D341Med (cell line): ENCODE measurements at places on chromosomes 3 and 15.

DNA sequence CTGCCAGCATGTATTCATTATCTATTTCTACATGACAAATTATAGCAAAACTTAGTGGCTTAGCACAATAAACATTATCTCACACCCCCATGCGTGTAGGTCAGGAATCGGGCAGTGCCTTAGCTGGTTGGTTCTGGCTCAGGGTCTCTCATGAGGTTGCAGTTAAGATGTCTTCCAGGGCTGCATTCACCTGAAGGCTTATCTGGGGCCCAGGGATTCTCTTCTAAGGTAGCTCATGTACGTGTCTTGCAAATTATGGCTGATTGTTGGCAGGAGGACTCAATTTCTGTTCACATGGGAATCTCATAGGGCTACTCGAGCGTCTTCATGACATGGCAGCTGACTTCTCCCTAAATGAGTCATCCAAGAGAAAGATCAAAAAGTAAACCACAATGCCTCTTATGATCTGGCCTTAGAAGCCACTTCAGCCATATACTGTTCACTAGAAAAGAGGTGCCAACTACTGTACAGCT, 42.9 kb upstream of the TSC22D2 start:
- DNase-seq, result no peak

DNA sequence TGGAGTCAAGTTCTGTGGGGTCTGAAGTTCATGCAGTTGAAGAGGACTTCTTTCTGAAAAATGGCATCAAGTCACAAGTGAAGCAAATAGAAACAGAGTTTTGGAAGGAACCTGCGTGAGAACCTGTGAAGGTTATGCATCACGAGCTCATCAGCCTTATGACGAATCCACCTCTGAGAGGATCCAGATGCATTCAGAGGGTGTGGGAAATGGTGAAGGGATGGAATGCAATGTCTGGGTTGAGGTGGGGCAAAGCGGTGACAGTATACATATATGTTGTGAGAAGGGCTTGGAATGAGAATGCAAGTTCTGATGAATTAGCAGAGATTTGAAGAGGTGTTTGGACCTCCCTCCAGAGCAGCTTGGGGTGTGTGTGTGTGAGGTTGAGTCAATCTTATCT, 382.1 kb upstream of the TBL1XR1 start:
- no peak for DNase-seq

- no peak for DNase-seq
Measured at GRCh38 chr3:56154297-56154696, 314.0 kb downstream of the ERC2 start.

DNA sequence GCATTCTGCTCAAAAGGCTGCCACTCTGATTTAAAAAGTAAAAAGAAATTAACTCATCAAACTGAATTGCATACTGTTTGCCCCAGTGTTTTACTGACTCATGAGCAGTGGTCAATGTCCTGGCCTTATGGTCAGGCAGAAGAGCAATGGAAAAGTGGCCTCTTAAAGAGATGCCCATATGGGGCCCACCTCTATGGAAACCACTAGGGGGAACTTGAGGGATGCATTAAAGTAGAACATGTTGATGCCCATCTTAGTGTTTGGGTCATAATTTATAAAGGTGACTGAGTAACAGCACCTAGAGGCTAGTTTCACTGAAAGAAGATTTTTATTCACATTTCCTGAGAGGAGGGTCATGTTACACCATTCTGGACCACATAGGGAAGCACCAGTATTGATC, 66.5 kb upstream of the RNU6-1 start:
- no peak for DNase-seq

GRCh38 chr15:33191591-33191990, 2.9 kb downstream of the FMN1 start:
- DNase-seq, result no peak

DNA sequence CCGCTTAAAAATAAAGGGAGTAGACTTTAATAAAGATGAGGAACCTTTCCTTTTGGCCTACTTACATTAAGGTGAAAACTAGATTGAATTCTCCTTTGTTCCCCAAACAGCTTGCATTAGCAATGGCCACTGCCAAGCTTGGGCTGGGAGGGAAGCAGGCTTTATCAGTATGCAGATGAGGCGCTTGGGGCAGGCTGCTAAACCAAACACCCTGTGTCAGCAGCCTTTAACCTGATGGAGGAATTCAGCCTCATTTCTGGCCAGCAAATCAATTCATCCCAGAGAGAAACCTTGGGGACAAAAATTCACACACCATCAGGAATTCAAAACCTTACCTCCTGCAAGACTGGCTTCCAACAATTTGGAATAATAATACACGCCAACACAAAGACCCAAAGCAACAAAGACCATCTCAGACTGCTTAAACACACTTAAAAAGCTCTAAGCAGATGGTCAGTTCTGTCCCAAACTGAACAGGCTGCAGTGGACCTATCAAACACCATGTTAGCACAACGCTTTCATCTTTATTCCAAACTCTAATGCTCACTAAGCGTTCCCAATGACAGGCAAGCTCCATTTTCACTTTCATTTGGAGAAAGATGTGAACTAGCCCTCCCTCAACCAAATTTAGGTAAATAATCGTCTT, 255.1 kb upstream of the CMC1 start:
- no peak for DNase-seq

- no peak for DNase-seq
Measured at GRCh38 chr3:139204728-139205127, 139.1 kb upstream of the MRPS22 start.

GRCh38 chr3:11154036-11154952, at the start of gene HRH1:
Gene HRH1, plus strand, starts transcription at chr3:11154493. Its CDS starts 104,545 bp downstream, at chr3:11259038.
- DNase-seq, result peak; percentile 59

GRCh38 chr3:57689367-57690053, 3.4 kb downstream of the DENND6A start:
- DNase-seq, result no peak

GRCh38 chr3:156389449-156389950, 165.4 kb downstream of the SSR3 start:
- DNase-seq, result no peak

DNA sequence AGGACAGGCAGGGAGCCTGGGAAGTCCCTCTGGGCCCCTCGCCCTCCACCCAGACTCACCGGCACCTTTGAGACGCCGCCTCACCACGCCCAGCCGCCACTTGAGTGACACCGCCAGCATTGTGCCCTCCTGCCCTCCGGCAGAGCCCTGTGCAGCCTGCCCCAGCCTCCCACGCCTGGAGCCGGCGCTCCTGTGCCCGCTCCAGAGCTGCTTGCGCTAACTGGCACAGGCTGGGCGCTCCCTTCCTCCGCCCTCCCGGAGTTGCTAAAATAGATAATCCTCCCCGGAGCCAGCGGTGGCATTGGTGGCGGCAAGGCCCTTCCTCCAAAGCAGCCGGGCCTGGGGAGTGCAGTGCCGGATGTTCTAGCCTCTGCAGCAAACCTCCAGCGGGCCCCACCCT, 15.7 kb upstream of the GRIP2 start:
- peak; percentile 56 for DNase-seq

- no peak for DNase-seq
Measured at GRCh38 chr3:85487375-85487774, 528.6 kb downstream of the CADM2 start.

- DNase-seq, result no peak
Measured at GRCh38 chr3:14253022-14253706, 74.5 kb downstream of the LSM3 start.

DNA sequence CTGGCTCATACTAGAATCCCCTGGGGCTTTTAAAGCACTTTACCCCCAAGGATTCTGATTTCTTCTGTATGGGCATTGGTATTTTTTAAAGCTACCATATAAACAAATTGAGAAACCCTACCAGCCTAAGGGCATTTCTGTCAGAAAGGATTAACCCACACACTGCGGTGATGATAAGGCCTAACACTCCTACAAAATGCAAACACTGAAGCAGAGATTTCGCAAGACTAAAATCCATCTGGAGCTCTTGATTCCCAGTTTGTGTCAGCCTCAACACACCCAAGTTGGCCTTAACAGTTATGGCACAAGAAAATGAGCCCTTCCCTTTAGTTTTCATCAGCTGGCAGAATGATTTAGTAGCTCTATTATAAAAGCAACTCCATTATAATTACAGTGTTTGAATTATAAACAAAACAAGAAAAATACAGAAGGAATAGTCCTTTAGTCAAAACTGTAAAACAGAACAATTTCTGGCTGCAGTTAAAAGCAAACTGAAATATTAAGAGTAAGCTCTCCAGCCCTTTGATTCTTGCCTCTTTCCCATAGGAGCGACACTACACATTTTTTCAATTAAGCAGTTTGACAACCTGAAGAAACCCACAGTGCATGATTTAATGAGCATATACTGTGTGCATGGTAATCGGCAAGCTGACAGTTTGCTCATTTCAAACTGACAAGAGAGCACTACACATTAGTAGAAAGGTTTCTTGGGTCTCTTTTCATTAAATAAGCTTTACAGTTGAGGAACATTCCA, 441.2 kb downstream of the FHIT start:
- no peak for DNase-seq

GRCh38 chr3:178987745-178988144, 83.9 kb downstream of the ZMAT3 start:
- no peak for DNase-seq

- no peak for DNase-seq
Measured at GRCh38 chr3:123396171-123397049, 52.5 kb downstream of the ADCY5 start.

DNA sequence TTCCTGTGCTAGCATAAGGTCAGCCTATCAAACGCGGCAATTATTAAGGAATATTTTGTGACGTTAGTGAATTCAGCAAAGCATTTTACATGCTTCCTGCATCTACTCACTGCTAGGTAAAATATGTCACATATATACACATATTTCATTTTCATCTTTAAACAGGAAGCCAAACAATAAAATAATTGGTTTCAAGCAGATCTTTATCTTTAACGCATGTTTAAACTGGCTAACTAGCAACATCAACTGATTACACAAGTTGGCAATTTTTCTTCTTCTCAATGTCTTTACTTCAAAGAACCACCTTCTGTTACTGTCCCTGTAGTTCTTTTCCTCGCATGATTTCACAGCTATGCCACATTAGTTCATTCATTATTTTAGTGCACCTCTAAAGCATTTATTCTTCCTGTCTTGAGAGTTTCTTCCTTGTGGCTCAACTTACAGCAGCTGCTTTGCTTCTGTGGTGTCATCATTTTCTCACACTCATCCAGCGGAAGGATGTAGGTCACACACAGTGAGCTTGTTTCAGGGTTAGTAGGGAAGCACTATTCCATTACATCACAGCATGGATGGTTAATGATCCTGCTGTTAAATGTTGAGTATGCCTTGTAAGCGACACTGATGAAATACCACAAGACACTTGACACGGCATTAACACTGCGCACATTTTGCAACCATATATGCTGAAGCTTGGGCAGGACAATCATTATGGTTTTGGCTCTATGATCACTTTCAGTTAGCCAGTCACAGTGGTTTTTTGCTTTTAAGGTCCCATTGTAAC, 2.3 kb upstream of the BCHE start:
- DNase-seq, result no peak

GRCh38 chr15:97691799-97692198, 268.7 kb upstream of the ARRDC4 start:
- DNase-seq, result no peak

DNA sequence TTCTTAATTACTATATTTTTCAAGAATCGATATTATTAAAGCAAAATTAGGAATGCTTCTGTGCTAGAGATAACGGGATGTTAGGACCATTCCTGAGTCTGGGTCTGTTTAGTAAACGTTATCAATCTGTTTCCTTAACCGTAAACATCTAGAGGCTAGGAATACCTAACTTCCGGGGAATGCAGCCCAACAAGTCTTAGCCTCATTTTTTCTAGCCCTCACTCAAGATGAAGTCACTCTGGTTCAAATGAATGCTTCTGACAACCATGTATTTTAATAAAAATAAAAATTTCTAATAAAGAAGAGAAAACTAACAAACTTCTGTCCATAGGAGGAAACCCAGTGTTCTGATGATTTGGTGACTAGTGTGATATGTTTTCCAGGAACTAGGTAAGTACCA, 11.1 kb upstream of the SELENOK start:
- no peak for DNase-seq

DNA sequence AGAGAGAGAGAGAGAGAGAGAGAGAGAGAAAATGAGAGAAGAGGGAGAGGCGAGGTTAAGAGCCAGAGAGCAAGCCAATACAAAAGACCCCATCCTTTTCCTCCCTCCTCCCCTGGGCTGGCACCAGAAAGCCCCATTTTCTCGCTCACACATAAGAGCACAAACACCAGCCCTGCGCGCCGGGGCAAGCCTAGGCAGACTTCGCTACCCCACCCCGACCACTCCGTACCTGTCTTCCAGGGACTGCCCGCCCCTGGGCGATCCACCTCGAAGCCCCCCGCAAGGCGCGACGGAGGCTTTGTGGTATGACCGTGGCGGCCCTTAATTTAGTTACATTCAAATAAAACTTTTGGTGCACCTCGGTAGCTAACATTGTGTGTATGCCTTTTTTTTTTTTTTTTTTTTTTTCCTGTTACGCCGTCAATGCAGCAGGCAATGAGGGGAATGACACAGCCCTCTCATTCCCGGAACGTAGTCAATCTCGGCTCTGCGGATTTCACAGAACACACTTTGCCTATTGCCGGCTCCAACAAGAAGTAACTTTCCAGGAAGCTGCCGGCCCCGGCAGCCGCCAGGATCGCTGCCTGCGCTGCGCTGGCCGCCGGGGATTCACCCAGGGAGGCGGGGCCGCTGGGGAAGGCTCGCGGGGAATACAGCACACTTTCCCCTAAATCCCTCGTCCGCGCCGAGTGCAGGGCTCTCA, 7.7 kb downstream of the BCL6 start:
- peak; percentile 56 for DNase-seq

DNA sequence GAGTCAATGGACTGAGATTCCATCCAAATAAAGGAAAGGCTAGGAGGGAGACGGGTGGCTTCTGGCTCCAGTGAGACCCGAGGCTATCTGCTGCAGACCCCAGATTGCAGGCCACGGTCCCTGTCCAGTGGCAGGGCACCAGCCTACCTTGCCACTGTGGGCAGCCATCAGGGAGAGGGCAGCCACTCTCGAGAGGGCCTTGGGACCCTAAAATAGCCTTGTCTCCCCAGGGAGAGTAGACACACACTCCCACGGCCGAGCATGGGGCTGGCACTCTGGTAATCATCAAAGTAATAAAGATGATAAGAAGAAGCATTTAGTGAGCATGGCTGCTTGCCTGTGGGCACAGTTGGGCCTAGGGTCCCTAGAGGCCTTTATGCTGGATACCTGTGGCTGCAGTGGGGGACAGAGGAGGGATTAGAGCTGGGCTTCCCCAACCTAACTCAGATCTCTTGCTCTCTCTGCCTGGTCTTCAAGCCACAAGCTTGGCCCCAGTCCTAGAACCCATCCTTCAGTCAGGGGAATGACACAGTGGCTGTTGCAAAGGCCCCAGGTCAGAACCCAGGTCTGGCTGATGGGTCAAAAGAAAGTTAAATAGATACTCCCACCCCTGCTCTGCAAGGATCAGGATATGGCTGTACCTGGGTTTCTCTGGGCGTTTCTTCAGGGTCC, 9.2 kb upstream of the VIPR1 start:
- no peak for DNase-seq

- no peak for DNase-seq
Measured at GRCh38 chr3:100216713-100217112, 44.1 kb upstream of the TBC1D23 start.

- DNase-seq, result no peak
Measured at GRCh38 chr15:98954411-98954810, 53.2 kb downstream of the PGPEP1L start.

- peak; percentile 33 for DNase-seq
Measured at GRCh38 chr3:38297947-38298711, 16.0 kb downstream of the SLC22A14 start.
